ENCODE measurements at places on chromosomes 16 and 17.

DNA sequence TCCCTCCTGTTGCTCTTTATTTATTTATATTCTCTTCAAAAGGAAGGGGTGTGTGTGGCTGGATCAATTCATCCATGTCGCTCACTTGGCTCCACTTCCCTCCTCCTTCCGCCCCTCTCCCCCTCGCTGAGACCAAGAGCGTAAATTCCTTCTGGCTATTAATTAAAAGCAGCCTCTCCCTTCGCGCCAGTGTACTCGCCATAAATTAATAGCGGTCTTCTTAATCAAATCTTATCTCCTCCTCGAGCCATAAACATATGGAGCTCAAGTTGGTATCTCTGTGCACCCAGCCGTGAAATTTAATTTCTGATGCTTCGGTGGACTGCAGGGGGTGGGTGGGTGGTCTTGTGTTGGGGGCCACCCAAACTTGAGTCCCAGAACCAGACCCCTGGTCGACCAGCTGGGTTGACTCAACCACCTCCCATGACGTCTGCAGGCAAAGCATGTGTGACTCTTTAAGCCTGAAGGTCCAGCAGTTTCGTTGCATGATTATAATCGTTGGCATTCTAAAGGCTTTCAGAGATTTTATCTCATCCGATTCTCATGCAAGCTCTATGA lies 57.9 kb downstream of the SDK2 start:
- no peak for DNase-seq

GRCh38 chr16:383326-384051 lies 1.7 kb upstream of the PGAP6 start:
- DNase-seq = no peak

GRCh38 chr17:61279476-61280145 lies 120.0 kb upstream of the TBX2 start:
- no peak for DNase-seq

DNA sequence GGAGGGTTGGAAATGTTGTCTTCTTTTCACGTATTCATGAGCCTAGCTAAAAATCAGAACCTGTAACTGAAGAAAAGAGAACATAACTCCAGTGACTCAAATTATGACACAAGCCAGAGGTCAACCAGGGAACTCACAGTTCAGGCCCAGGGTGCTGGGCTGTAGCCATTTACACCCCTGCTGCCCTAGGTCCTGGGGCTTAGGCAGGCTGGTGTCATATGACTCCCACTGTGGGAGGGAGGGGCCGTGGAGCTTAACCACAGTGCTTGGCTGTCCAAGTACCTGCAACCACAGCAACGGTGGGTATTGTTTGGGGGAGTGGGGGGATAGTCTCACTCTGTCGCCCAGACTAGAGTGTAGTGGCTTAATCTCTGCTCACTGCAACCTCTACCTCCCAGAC lies 71.1 kb upstream of the AMZ2 start:
- no peak for DNase-seq

DNA sequence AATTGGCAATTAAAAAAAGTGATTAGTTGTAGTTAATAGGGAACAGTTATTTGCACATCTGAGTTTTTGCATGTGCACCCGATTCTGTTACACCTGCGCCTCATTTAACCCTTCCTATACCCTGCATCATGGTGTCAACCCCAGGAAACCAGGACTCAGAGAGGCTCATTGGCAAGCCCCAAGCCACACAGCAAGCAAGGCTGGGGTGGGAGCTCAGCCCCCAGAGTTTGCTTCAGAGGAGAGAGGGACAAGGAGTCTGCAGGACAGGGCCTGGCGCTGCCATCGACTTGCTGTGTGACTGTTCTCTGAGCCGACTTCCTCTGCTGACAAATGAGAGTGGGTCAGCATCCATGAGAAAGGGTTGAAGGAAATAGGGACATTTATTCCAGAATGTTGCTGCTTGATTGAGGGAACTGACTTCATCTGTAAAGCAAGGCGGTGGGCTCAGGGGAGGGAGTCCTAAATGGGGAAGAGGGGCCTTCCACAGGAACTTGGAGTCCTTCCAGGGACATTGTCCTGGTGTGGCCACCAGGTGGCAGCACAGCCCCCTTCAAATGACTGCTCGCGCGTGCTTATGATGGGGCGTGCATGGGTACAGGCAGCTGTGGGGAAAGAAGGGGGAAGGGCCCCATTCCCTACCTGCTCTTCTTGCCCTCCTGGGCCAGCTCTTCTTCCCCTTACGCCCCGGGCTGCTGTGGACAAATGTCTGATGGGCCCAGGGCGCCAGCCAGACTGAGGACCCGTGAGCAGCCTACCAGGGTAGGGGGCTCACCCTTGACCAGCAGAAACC lies 51.6 kb downstream of the NT5M start:
- DNase-seq = peak; percentile 42

- no peak for DNase-seq
Observed at GRCh38 chr17:71759422-71760060, 361.3 kb upstream of the SOX9 start.

- no peak for DNase-seq
Observed at GRCh38 chr16:81465375-81465943, 20.9 kb downstream of the CMIP start.

DNA sequence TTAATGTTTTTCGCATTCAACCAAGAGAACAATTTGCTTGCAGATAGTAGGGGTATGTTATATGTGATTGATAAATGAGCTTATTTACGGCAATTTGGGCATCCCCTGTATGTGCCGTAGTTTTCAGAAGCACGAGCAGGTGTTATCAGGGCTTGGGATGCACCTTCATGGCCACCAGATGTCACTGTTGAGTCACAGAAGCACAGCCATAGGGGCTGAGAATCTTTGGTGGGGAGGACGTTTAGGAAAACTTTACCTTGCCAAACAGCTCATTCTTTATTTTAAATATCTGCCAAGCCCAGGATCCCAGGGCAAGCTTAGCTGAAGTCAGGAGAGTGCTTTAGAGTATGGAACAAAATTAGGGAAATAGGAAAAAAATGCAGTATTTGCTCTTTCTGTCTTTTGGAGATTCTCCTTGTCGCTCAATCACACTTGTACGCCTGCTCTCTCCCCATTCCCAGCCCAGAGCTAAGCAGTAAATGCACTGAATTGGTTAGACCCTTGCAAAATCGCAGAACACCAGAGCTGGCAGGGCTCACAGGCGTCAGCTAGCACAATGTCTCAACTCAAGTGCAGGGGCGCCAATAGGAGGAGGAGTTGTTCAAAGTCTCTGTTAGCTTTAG lies 93.6 kb upstream of the MPHOSPH6 start:
- DNase-seq = peak; percentile 15

DNA sequence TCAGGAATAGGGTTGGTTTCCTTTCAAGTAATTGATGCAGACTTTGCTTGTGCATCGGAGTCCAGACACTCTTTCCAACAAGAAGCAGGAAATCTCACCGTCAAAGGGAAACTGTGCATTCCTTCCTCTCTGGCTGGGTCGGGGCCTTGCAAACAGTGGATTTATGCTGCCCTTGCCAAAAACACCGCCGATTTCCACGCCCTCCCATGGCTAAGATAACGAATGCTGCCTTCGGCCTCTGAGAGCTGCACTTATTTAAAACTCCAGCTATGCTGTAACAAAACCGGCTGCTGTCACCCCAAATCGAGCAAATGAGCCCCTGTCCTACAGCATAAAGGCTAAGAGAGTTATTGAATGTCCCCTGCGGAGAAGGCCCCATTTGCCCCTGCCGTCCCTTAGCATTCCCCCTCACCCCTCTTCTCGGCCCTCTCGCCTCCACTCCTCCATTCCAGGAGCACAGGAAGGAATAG lies 275.5 kb upstream of the IRX5 start:
- DNase-seq = no peak

DNA sequence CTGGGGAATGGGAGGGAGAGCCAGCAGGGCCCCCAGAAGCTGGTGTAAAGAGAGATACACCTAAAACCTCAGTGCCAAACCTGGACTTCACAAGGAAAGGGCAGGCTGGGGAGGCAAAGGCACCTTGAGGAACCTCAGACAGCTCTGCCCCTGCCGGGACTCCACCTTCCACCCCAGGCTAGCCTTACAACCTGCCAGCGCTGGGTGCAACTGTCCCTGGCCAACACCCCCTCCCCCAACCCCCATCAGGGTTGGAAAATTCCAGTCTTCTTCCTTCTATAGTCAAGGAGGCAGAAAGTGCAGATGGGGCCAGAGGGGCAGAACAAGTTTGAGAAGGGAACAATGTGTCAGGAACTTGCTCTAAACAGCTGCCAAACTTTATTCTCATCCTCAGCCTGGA lies 2.2 kb downstream of the YBX2 start:
- DNase-seq = no peak

Measured in amniotic epithelial cell (primary cell).